Coronary artery (tissue), 2 donors: ENCODE measurements at places on chromosomes 12 and 14.
A peak's percentile ranks its signal among the peaks of the same experiment; 100 is the strongest.

DNA sequence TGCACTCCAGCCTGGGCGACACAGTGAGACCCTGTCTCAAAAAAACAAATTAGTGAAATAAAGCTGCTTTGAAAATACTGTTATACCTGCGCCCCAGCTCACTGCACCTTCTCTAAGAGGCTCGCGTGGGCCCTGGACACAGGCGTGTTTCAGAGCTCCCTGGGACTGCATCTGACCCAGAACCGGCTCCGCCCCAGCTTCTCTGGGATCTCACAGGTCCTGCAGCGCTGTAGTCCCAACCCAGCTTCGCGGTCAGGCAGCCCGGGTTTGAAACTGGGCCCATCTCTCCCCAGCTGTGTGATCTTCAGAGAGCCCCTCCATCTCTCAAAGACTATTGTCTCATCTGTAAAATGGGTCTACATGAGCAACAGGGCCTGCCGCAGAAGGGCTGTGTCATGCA is 7.5 kb downstream of the RIMBP2 start:
- peak; percentile 45 for DNase-seq

DNA sequence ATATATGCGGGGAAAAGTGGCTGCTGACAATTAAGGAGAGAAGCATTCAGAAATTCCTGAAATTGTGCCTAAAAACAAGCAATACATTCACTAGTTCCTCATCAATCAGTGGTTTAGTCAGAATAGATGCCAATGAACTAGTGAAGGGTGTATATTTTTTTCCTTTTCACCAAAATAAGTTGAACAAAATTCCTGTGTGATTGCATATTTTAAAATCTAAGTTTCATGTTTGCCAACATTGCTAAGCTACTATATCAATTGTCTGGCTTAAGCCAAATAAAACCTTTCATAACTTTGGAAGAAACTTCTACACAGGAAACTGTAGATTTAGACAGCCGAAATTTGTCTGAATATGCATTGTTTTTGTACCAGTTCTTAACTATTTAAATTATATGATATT is 8.7 kb downstream of the PRKD1 start:
- no peak for DNase-seq

- no peak for DNase-seq
Observed at GRCh38 chr12:70788774-70789173, 131.8 kb downstream of the PTPRR start.

DNA sequence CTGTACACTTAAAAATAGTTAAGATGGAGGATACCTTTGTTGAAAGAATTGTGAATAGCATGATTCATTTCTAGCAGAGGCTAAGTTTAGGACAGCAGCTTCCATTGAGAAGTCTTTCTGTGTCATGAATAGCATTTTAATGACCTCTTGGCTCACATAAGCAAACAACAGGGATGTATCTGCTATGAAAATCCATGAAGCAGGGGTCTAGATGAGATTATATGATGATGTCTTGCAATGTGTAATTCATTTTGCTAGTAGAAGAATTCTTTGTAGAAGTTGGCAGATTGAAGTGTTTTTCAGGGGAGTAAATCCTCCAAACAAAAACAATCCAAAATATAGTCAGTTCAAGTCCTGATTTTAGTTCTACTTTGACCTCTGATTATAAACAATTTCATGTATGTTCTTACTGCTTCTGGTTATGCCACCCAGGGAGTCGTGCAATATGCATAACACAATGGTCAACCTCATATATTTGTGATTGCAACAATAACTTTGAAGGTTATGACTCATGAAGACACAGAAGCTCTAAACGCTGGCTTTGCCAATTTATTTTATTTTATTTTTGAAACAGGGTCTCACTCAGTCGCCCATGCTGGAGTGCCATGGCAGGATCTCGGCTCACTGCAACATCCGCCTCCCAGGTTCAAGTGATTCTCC is 6.9 kb upstream of the RD3L start:
- no peak for DNase-seq

DNA sequence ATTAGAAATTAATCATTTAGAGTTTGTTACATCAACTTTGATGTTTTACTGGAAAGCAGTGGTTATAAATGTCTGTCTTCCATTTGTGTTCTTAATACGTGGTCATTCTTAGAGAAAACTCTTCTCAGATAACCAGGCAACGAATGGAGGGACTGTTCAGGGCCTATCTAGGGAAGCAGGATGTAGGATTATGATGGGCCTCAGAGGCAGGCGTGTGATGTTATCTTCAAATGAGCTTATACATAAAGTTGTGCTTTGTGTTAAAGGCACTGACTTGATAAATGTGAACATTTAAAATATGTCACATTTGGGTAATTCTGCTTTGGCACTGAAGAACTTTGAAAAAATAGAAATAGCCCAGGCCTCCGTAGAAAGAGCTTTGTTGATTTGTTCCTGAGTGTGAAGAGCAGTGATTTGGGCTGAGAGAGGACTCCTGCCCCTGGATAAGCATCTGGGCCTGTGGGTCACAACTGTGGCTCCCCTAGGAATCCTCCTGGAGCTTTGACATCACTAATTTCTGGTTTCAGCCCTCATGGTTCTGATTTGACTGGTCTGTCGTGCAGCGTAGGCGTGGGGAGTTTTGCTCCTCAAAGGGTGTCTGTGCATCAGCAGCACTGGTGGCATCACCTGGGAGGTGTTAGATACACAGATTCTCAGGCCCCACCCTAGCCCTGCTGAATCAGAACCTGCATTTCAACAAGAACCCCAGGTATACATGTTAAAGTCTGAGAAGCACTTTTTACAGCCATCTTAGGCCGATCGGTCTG is 55.4 kb downstream of the SAMD4A start:
- no peak for DNase-seq

DNA sequence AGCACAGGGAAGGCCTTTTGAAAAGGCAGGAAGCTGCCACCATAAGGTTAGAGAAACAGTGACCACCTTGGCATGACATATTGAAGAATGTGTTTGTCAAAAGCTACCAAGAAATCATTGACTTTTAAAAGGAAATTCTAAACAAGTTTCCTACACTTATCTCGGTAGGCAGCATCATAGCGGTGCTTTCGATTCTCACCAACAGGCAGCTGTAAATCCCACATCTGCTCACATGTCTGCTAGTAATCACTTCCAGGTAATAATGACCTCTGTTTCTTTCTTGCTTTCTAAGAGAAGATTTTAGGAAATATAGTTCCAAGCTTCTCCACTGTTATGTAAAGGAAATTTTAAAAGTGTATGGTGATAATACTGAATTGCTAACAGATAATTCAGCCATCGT is 821.1 kb upstream of the FOXG1 start:
- no peak for DNase-seq

GRCh38 chr12:53728206-53728605 is 954 bp upstream of the CALCOCO1 start:
- DNase-seq = no peak
